Right atrium auricular region (tissue), 2 donors: ENCODE measurements at places on chromosomes 12 and 14.

DNA sequence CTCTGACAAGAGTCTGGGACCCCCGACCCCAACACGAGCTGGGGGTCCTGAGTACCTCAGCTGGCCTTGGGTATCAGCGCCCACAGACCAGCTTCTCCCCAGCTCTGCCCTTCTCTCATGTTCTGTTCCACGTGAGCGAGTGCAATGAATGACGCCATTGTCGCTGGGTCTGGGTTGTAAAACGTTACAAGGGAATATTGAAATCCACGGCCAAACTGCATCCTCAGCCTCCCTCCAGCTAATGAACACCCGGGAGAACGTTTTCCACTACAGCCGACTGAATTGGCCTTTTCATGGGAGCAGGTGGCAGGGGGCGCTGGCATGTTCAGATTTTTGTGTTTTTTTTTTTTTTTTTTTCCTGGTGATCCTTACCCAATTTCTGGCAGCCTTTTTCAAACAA, 34.7 kb downstream of the TBX5 start:
- H3K27me3 ChIP-seq: no peaks in the 10 kb centered on the region
- H3K27ac ChIP-seq: no peak overlapping the region
- H3K4me1 ChIP-seq: no peaks in the 10 kb centered on the region
- H3K36me3 ChIP-seq: peaks cover 47% of the 10 kb centered on the region
- DNase-seq: no peak

DNA sequence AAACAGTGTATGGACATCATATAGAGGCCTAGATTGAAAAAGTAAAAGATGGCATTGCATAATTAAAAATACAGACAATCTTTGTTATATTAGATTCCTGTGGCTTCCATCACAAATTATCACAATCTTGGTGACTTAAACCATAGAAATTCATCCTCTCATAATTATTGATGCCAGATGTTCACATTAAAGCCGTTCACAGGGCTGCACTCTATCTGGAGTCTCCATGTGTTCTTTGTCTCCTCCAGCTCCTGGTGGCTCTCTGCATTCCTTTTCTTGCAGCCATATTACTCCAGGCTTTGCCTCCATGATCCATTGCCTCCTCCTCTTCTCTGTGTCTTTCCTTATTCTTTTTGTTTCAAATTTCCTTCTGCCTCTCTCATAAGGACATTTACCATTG, 875.7 kb upstream of the USP15 start:
- no peak for DNase-seq
- H3K4me1 ChIP-seq: no peaks in the 10 kb centered on the region
- no peak overlapping the region for H3K27ac ChIP-seq
- H3K27me3 ChIP-seq: no peaks in the 10 kb centered on the region
- no peaks in the 10 kb centered on the region for H3K36me3 ChIP-seq

GRCh38 chr12:6548966-6549683, 6.7 kb downstream of the IFFO1 start:
- H3K27ac ChIP-seq: peak overlapping the region; percentile 94
- peaks cover 72% of the 10 kb centered on the region for H3K4me1 ChIP-seq
- peaks cover 17% of the 10 kb centered on the region for H3K36me3 ChIP-seq

- H3K4me3 ChIP-seq: no peak overlapping the region
- no peak for DNase-seq
- H3K4me1 ChIP-seq: no peaks in the 10 kb centered on the region
- H3K36me3 ChIP-seq: no peaks in the 10 kb centered on the region
- H3K27ac ChIP-seq: no peak overlapping the region
- no peaks in the 10 kb centered on the region for H3K27me3 ChIP-seq
Measured at GRCh38 chr12:103197725-103198388, 240.4 kb downstream of the ASCL1 start.

DNA sequence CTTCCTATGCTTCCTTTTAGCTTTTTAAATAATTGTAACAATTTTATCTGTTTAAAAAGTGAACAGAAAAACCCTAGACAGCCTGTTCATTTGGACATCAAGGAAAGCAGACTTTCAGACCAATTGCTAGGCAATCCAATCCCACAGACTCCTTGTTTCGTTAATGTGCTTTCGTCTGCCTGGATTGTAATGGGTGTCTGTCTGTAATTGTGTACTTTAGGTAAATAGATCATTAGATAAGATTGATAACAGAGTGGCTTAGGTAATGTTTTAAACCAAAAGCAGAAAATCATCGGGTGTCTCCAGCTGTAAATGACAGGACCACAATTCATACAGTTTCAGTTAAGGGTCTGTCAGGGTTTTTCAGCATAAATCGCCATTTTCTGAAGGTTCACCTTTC, 19.6 kb downstream of the CCDC60 start:
- no peaks in the 10 kb centered on the region for H3K36me3 ChIP-seq
- H3K27ac ChIP-seq: no peak overlapping the region
- DNase-seq: no peak
- no peak overlapping the region for H3K4me3 ChIP-seq
- no peaks in the 10 kb centered on the region for H3K4me1 ChIP-seq

- H3K27me3 ChIP-seq: no peaks in the 10 kb centered on the region
- no peak overlapping the region for H3K27ac ChIP-seq
- no peak overlapping the region for H3K4me3 ChIP-seq
Measured at GRCh38 chr12:5871741-5872140, 73.3 kb downstream of the ANO2 start.

GRCh38 chr14:73886449-73887317, at the start of gene ZNF410:
Gene ZNF410 (plus strand): TSS chr14:73886859. CDS start chr14:73892176, 5,317 bp downstream.
- peaks cover 26% of the 10 kb centered on the region for H3K4me1 ChIP-seq
- H3K4me3 ChIP-seq: peak within 1 kb of the TSS; percentile 89
- no peaks in the 10 kb centered on the region for H3K27me3 ChIP-seq

- H3K27me3 ChIP-seq: no peaks in the 10 kb centered on the region
- DNase-seq: no peak
- no peaks in the 10 kb centered on the region for H3K36me3 ChIP-seq
- no peak overlapping the region for H3K4me3 ChIP-seq
- no peaks in the 10 kb centered on the region for H3K4me1 ChIP-seq
Measured at GRCh38 chr14:56753396-56753795, 56.9 kb downstream of the OTX2 start.

GRCh38 chr12:16358878-16359277, 11.4 kb downstream of the MGST1 start:
- DNase-seq: no peak
- no peak overlapping the region for H3K27ac ChIP-seq
- no peaks in the 10 kb centered on the region for H3K27me3 ChIP-seq
- no peak overlapping the region for H3K4me3 ChIP-seq
- H3K36me3 ChIP-seq: no peaks in the 10 kb centered on the region

DNA sequence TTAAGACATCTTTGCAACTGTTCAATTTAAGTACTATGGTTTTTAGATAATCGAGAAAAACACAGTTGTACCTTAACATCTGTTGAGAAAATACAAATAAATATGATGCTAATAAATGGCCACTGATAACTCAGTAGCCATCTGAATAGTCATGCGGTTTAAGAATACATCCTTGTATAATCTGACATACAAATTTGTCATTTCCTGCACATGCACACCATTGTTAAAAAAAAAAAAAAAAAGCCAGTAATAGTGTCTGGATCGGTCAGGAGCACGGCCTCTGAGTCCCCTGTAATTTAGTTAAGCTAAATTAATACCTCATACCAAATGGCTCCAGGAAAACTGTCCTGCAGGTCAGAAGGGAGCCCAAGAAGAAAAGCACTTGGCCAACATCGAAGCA, 16.8 kb downstream of the RFC5 start:
- no peak overlapping the region for H3K27ac ChIP-seq
- H3K27me3 ChIP-seq: no peaks in the 10 kb centered on the region
- peaks cover 86% of the 10 kb centered on the region for H3K36me3 ChIP-seq

DNA sequence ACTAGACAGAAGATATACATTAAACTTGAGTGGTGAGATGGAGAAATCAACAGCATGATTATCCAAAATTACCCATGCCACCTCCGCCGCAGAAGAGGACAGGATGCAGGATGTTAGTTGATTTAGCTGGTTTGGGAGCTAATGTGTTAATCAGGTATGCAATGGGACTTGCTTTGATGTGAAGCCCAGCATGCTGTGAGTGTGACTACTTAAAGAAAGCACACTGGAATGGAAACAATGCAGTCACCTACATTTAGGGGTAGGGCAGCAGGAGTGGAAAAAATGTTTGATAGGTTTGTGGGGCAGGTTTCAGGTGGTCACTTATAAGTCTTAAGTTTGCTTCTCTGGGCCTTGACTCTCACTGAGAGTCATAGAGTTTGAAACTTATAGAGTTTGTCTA, 170.0 kb upstream of the DAAM1 start:
- H3K27me3 ChIP-seq: no peaks in the 10 kb centered on the region
- no peak overlapping the region for H3K4me3 ChIP-seq
- no peak for DNase-seq
- H3K27ac ChIP-seq: no peak overlapping the region
- no peaks in the 10 kb centered on the region for H3K36me3 ChIP-seq

GRCh38 chr12:119011231-119011630, 29.9 kb downstream of the SRRM4 start:
- no peaks in the 10 kb centered on the region for H3K36me3 ChIP-seq
- H3K4me3 ChIP-seq: no peak overlapping the region
- no peaks in the 10 kb centered on the region for H3K27me3 ChIP-seq
- no peaks in the 10 kb centered on the region for H3K4me1 ChIP-seq

GRCh38 chr14:77067632-77068516, 30.2 kb upstream of the CIPC start:
- peak overlapping the region; percentile 82 for H3K27ac ChIP-seq
- peaks cover 64% of the 10 kb centered on the region for H3K4me1 ChIP-seq
- no peaks in the 10 kb centered on the region for H3K27me3 ChIP-seq
- peak; percentile 68 for DNase-seq
- H3K4me3 ChIP-seq: no peak overlapping the region

GRCh38 chr12:124019115-124019514, 46.1 kb downstream of the ZNF664 start:
- H3K27me3 ChIP-seq: no peaks in the 10 kb centered on the region
- H3K4me1 ChIP-seq: no peaks in the 10 kb centered on the region
- no peaks in the 10 kb centered on the region for H3K36me3 ChIP-seq
- H3K27ac ChIP-seq: no peak overlapping the region
- no peak for DNase-seq

- peaks cover 16% of the 10 kb centered on the region for H3K4me1 ChIP-seq
- no peaks in the 10 kb centered on the region for H3K27me3 ChIP-seq
- no peak overlapping the region for H3K27ac ChIP-seq
- no peaks in the 10 kb centered on the region for H3K36me3 ChIP-seq
Measured at GRCh38 chr12:81758421-81759189, 545 bp downstream of the PPFIA2 start.

DNA sequence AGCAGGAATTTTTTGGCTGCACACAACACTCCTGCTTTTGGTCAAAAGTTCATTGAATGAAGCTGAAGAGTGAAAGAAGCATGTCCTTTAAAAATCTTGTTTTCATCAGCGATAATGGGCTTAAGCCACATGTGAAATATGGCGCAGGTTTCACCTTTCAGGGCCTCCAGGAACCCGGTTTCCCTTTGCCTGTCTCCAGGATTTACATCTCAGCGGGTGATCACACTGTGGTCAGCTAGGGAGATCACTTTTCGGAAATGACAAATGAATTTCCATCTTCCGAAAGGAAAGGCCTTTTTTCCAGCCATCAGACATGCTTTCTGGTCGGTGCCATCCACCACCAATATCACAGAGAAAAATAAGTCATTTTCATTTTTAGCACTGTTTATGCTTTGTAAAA, 727.1 kb upstream of the TBX3 start:
- no peak for DNase-seq
- no peaks in the 10 kb centered on the region for H3K4me1 ChIP-seq
- no peak overlapping the region for H3K4me3 ChIP-seq
- no peaks in the 10 kb centered on the region for H3K36me3 ChIP-seq

DNA sequence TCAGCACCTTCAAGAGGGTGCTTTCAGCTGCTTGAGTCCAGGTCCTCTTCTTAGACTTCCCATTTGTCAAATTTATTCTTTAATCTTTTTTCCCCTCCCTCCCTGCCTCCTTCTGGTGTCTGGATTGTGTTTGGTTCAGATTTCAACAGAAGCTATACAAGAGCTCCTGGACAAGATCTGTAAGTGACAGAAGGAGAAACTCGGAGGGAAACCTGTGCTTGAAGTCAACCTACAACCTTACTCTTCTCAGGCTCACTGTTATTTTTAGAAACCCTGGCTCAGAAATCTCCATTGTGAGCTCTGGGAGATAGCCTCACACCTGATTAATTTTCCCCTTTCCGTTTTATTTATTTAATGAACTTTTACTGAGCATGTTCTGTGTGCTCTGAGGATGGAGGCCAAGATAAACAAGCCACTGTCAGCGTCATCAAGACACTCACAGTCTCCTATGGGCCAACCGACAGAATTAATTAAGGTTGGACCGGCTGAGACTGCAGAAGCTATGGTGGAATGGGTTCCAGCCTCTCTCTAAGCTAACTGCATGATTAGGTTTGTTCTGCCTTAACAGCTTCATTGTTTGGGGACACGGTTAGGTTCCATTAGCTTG, 13.5 kb downstream of the PDE1B start:
- H3K27me3 ChIP-seq: no peaks in the 10 kb centered on the region

DNA sequence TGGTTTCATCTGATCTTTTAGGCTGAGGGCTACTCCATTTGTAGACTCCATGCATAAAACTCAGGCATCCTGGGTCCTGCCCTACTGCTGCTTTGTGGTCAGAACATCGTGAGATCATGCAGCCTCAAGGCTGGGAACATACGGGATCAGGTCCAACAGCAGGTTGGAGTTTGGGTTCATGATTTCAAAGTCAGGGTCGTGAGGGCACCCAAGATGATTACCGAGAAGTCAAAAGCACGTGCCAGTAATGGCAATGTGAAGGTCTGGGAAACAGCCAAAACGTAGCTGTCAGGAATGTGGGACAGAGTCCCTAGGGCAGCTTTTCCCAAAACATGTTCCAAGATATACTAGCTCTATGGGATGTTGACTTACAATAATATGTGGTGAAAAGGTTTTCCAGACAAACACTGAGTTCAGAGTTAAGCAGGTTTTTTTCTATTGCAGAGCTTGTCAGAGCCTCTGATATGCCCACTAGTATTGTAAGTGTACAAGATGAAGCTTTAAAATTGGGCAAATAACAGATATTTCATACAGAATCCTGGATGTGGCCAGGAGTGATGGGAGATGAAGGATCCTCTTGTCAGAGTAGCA, 130.3 kb upstream of the DNM1L start:
- H3K4me1 ChIP-seq: peaks cover 67% of the 10 kb centered on the region
- DNase-seq: peak; percentile 60
- H3K27ac ChIP-seq: peak overlapping the region; percentile 65
- H3K4me3 ChIP-seq: no peak overlapping the region
- no peaks in the 10 kb centered on the region for H3K36me3 ChIP-seq

DNA sequence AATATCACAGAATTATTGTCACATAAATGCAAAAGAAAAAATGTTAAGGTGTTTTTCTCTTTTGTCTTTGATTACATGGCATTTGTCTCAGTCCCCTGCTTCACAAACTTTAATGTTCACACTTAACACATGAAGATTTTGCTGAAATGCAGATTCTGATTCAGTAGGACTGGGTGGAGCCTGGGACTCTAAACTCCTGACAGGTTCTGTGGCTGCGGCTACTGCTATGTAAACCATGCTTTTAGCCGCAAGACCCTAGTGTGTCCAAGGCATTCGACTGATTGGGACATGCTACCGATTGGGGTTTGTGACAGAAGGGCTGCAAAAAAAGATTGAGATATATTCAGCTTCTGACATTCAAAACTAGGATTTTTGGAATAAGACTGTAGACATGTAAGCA, 72.6 kb upstream of the SLC35F4 start:
- no peak overlapping the region for H3K4me3 ChIP-seq
- no peak for DNase-seq
- H3K4me1 ChIP-seq: no peaks in the 10 kb centered on the region
- H3K36me3 ChIP-seq: no peaks in the 10 kb centered on the region
- no peaks in the 10 kb centered on the region for H3K27me3 ChIP-seq

- no peak for DNase-seq
- no peaks in the 10 kb centered on the region for H3K4me1 ChIP-seq
- H3K36me3 ChIP-seq: no peaks in the 10 kb centered on the region
- no peak overlapping the region for H3K27ac ChIP-seq
- H3K27me3 ChIP-seq: no peaks in the 10 kb centered on the region
Measured at GRCh38 chr12:61894168-61894567, 366.0 kb upstream of the USP15 start.
